PC-3 (cell line): ENCODE measurements at places on chromosomes 6 and 20. TPM values are rescaled to one million over a fixed set of nuclear protein-coding genes. Genes with fewer than 3 reads are reported as not detected.
A peak's percentile ranks its signal among the peaks of the same experiment; 100 is the strongest.

- H3K27ac ChIP-seq, result no peak overlapping the region
- H3K4me3 ChIP-seq, result no peak overlapping the region
- H3K27me3 ChIP-seq, result no peaks in the 10 kb centered on the region
- DNase-seq, result no peak
Observed at GRCh38 chr6:47348316-47348863, 38.7 kb upstream of the TNFRSF21 start.

Gene SLC24A3
- total RNA-seq, result 0.11 TPM in 1 of 2 replicates, not detected in the other

Gene TSBP1
- not detected in 2 replicates for total RNA-seq

Gene SPATS1
- total RNA-seq, result not detected in 2 replicates

DNA sequence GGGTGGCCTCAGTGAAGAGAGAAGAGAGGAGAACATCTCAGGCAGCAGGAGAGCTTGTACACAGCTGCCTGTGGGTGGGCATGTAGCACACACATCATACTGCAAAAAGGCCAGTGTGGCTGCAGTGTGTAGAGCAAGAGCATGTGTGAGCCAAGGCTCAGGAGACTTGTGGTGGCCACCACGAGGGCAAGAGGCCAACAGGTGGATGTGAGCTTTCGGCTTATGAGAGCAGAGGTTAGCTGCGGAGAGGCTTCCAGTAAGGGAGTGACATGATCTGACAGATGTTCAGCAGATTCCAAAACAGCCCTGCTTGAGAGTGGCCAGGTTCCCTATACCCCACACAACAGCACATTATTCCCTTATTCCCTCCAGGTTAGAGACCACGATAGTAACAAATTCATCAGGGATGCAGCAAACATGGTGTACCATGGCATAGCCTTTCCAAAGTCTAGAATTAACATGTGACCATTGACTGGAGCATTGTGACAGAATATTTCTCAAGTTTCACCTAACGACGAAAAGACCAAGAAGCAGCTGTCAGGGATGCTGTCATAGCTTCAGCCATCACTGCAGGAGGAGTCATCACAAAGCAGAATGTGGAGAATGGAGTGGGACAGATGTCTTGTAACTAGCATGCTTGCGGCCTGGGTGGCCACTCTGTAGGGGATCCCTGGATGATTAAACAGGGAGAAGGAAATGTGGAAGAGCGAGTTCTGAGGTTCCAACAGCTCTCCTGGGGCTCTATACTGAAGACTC is 23.1 kb downstream of the HM13 start:
- peaks cover 13% of the 10 kb centered on the region for H3K4me1 ChIP-seq
- no peak for DNase-seq
- H3K27ac ChIP-seq, result no peak overlapping the region
- no peaks in the 10 kb centered on the region for H3K27me3 ChIP-seq

DNA sequence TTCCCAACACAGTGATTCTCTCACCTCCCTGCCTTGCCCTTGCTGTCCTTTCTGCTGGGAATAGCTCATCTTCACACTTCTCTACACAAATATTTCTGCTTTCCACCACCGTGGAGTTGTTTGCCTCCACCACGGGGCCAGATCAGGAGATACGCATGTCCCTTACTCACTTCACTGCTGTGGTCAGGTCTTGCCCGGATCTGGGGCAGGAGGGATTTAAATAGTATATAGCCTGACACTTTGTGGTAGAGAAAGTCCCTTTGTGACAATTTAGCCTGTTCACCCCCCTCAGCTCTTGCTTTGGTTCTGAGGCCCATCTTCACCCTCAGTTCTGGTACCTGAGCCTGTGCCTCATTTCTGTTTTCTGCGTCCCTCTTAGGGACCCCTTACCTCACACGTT is 92.6 kb upstream of the PREP start:
- no peaks in the 10 kb centered on the region for H3K27me3 ChIP-seq
- no peak overlapping the region for H3K4me3 ChIP-seq
- H3K27ac ChIP-seq, result no peak overlapping the region

DNA sequence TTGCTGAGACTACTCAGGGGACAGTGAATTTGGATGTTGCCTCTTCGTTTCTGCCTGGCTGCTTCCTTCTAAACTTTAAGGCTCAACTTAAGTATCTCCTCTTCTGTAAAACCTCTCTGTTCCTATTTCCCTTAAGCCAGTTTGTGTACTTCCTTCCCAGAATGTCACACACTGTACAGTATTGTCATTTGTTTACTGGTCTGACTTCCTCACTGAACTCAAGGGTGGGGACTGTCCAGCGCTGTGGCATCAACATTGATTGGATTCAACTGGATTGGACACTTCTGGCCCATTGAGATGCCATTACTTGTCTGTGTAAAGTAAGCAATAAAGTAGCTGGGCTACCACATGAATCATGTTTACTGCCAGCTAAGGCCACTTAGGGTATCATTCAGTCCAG is 69.7 kb downstream of the ANKS1A start:
- no peak overlapping the region for H3K4me3 ChIP-seq
- DNase-seq, result no peak
- H3K27ac ChIP-seq, result no peak overlapping the region
- peaks cover 11% of the 10 kb centered on the region for H3K4me1 ChIP-seq

- H3K4me3 ChIP-seq, result no peak overlapping the region
- peaks cover 5% of the 10 kb centered on the region; the same call in 1 of the 2 replicates for H3K36me3 ChIP-seq
- DNase-seq, result peak; percentile 95
- no peaks in the 10 kb centered on the region for H3K27me3 ChIP-seq
Observed at GRCh38 chr6:36616893-36617521, 22.8 kb downstream of the SRSF3 start.

DNA sequence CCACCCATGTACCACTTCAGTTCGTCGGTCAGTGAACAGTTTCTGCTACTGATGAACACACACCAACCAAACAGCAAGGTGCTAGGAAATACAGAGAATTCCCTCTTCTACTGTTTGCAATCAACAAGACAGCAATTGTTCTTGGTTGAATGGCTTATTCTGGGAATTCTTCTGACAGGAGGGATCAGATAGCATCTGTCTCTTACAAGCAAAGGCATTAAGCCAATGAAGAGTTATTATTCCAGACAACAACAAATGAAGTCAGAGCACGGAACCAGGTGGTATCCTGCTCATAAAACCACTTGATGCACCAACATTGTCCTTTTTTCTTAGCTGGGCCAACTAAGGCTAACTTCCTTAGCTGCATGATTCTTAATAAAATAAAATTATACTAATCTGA is 37.8 kb downstream of the PTPRK start:
- H3K27me3 ChIP-seq, result no peaks in the 10 kb centered on the region
- no peak overlapping the region for H3K4me3 ChIP-seq
- no peak overlapping the region for H3K27ac ChIP-seq
- H3K36me3 ChIP-seq, result no peaks in the 10 kb centered on the region
- 0 out of 2 replicates have a peak, but pooled peaks cover 5% of the 10 kb centered on the region for H3K4me1 ChIP-seq

Gene BAG2
- total RNA-seq, result 8.9 and 10.4 TPM in 2 replicates

DNA sequence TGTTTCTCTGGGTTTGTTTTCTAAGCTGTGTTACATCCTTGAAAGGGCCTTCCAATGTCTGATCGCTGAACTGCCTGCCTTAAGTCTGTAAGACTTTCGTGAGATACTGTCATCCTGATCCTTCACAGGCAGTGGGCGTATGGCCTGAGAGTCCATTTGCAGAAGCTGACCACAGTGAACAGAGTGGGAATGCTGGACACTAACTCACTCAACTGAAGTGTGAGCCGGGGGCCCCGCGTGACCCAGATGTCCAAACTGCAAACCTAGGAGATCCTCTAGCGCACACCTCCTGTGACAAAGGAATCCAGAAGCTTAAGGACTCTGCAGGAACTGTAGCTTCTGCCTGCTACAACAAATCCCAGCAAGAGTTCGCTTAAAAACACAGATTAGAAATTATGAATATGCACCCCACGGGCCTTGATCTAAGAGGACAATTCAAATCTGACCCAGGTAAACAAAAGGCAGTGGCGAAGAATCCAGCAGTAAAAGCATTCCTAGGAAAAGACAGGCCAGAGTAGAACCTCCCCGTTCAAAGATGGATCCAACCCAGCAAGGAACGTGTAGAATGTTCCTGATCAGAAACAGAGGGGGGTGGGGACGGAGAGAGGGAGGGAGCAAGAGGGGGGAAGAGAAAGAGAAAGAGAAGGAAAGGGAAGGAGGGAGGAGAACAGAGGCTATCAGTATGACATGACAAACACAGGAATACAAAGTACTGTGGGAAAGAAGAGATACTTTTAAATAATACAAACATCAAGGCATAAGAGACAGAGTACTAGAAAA is 135.0 kb upstream of the AFDN start:
- no peak overlapping the region for H3K27ac ChIP-seq
- H3K27me3 ChIP-seq, result no peaks in the 10 kb centered on the region
- no peak for DNase-seq

GRCh38 chr6:149139782-149140136 is 177.8 kb upstream of the TAB2 start:
- H3K27me3 ChIP-seq, result no peaks in the 10 kb centered on the region
- H3K36me3 ChIP-seq, result no peaks in the 10 kb centered on the region
- H3K4me3 ChIP-seq, result no peak overlapping the region
- no peak overlapping the region for H3K27ac ChIP-seq
- H3K4me1 ChIP-seq, result peaks cover 6% of the 10 kb centered on the region; the same call in 1 of the 2 replicates

Gene CAGE1
- 0.29 TPM in 1 of 2 replicates, not detected in the other for total RNA-seq

- no peak overlapping the region for H3K4me3 ChIP-seq
- H3K27ac ChIP-seq, result no peak overlapping the region
- H3K27me3 ChIP-seq, result no peaks in the 10 kb centered on the region
- H3K36me3 ChIP-seq, result peaks cover 11% of the 10 kb centered on the region
Observed at GRCh38 chr20:32823078-32823477, 3.3 kb downstream of the MAPRE1 start.

DNA sequence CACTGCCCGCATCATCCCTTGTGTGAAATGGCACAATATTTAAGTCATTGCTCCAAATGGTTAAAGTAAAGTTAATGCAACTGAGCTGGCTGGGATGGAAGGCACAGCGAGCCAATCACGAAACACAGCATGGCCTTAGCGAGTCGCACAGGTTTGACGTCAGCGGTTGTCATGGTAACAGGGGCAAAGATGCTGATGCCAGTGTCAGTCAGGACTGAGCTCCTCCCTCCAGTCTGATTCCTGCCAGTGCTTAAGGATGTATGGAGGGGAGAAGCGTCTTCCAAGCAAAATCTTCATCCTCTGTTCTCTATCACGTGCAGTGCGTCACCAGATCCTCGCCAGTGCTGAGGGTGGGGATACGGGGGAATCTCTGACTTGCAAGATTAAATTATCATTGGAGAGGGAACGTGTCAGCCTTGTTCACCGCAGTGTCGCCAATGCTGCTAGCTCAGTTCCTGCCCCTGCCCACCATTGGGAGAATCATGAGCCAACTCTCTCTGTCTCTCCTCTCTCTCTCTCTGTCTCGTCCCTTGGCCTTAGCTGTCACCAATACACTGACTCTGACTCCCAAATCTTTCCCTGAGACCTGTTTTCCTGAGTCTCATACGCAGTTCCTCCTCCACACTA is 24.5 kb downstream of the TSPYL4 start:
- no peak overlapping the region for H3K4me3 ChIP-seq
- H3K4me1 ChIP-seq, result no peaks in the 10 kb centered on the region
- no peaks in the 10 kb centered on the region for H3K27me3 ChIP-seq
- DNase-seq, result no peak
- H3K36me3 ChIP-seq, result no peaks in the 10 kb centered on the region

- no peaks in the 10 kb centered on the region for H3K27me3 ChIP-seq
- no peak for DNase-seq
- H3K4me1 ChIP-seq, result peaks cover 19% of the 10 kb centered on the region
- no peak overlapping the region for H3K27ac ChIP-seq
- no peaks in the 10 kb centered on the region for H3K36me3 ChIP-seq
- H3K4me3 ChIP-seq, result no peak overlapping the region
Observed at GRCh38 chr6:144352331-144352730, 67.2 kb downstream of the UTRN start.

GRCh38 chr6:170575250-170575649 is 9.2 kb downstream of the PDCD2 start:
- H3K27ac ChIP-seq, result no peak overlapping the region
- no peak overlapping the region for H3K4me3 ChIP-seq
- peaks cover 11% of the 10 kb centered on the region; the same call in 1 of the 2 replicates for H3K36me3 ChIP-seq
- H3K4me1 ChIP-seq, result no peaks in the 10 kb centered on the region
- no peaks in the 10 kb centered on the region for H3K27me3 ChIP-seq

- peaks cover 13% of the 10 kb centered on the region for H3K27me3 ChIP-seq
- H3K27ac ChIP-seq, result no peak overlapping the region
- H3K36me3 ChIP-seq, result no peaks in the 10 kb centered on the region
- H3K4me3 ChIP-seq, result no peak overlapping the region
- no peaks in the 10 kb centered on the region for H3K4me1 ChIP-seq
Observed at GRCh38 chr6:49890988-49891387, 24.7 kb upstream of the CRISP1 start.

Gene GRM4
- total RNA-seq, result not detected in 2 replicates

DNA sequence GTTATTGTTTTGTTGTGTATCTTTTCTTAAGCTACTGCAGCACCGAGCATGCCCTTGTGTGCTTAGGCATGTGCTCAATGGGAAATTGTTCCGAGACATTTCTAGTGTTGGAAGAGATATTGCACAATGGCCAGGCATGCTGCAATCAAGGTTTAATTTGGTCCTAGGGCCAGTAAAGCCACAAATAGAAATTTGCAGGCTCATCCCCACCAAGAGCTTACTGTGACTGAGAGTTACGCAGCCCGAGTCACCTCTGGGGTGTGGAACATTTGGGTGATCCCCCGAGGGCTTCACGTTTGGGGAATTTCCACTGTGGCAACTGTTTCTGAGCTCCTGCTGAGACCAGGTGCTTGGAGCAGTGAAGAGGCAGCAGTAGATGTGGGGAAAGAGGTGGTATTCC is 65.8 kb downstream of the ADTRP start:
- no peak for DNase-seq
- H3K27ac ChIP-seq, result no peak overlapping the region
- no peak overlapping the region for H3K4me3 ChIP-seq
- no peaks in the 10 kb centered on the region for H3K27me3 ChIP-seq

- H3K4me3 ChIP-seq, result no peak overlapping the region
- no peak for DNase-seq
- no peaks in the 10 kb centered on the region for H3K36me3 ChIP-seq
- no peaks in the 10 kb centered on the region for H3K4me1 ChIP-seq
- H3K27me3 ChIP-seq, result no peaks in the 10 kb centered on the region
- H3K27ac ChIP-seq, result no peak overlapping the region
Observed at GRCh38 chr6:133360194-133360593, 119.0 kb downstream of the EYA4 start.

DNA sequence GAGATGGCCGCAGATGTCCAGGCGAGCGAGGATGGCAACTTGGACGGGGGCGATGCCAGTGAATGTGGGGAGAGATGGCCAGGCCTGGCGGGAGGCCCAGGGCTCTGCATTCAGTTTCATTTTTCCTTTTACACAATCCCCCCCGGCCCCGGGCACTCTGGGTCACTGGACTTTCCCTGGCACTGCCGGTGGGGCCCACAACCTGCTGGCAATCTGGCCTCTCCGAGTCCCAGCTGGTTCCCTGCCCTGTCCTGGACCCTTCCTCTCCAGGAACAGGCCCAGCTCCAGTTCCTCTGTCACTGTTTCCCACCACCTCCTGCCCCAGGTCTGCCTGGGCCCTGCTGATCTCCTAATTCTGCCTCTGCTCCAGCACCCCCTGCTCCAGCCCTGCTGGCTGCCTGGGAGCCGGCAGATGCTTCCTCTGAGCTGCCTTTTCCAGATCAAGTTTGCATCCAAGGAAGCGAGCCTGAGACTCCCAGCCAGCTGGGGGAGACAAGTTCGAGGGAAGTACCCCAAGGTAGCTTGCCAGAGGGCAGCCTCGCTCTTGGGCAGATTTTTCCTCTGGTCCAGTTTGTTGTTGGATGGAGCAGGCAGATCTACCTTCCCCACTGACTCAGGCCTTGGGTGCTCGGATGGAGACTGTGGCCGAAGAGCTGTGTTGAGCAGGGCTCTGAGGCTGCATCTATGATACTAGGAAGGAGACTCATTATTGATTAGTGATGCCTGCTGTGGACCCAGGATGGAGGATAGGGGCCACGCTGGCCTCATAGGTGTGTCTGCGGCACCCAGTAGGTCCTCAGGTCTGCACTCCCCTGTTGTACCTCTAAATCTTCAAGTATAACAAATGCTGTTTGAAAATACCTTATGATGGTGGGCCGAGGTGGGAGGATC is 83.2 kb downstream of the CEBPB start:
- DNase-seq, result no peak
- H3K27ac ChIP-seq, result no peak overlapping the region
- no peaks in the 10 kb centered on the region for H3K27me3 ChIP-seq
- no peak overlapping the region for H3K4me3 ChIP-seq
- H3K4me1 ChIP-seq, result no peaks in the 10 kb centered on the region
- no peaks in the 10 kb centered on the region for H3K36me3 ChIP-seq
